ENCODE measurements at places on chromosomes 6 and 20.
A peak's percentile ranks its signal among the peaks of the same experiment; 100 is the strongest.

DNA sequence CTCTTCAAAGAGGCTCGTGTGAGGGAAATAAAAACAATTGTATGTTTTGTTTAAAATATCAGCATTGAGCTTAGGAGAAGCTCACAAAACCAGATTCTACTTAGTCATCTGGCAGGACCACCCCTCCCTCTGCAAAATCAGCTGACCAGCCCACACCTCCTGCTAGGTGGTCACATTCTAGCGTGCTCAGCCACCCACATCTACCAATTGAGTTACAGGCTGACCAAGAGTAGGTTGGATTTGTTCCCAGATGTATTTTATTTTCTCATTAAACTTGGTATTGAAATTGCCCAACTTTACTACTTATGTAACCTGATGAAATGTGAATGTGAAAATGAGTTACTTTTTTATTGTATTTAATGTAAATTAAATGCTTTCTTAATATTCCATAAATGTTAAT, 56.2 kb downstream of the SLC22A2 start:
- no peak for DNase-seq

GRCh38 chr20:334578-334977, 9.2 kb downstream of the SOX12 start:
- no peak for DNase-seq

- DNase-seq: no peak
Measured at GRCh38 chr20:63186528-63187316, 29.2 kb downstream of the YTHDF1 start.

DNA sequence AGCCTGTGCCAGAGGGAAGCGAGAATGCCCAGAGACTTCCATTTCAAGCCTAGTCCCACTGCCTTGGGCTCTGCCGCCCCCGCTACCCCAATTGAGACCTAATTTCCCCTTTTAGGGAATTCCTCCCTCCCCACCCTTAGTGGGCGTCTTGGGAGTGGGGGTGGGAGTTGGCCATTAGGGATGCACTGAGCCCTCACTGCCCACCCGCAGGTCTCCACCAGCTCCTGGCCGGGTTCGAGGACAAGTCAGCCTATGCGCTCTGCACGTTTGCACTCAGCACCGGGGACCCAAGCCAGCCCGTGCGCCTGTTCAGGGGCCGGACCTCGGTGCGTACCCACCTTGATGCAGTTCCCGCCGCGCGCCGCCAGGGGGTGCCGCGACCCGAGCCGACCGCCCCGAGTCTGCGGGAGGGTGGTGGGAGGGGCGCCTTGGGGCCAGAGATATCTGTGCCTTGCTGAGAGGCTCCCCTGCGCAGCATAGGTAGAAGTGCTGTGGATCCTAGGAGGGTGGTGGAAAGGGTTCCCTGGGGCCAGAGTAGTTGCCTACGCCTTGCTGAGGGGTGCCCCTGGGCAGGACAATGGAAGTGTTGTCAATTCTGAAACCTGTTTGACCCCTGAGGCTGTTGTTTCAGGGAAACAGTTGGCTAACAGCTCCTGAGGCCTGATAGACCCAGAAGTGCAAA, 9.2 kb downstream of the ITPA start:
- peak; percentile 17 for DNase-seq

- DNase-seq: no peak
Measured at GRCh38 chr6:70846207-70846835, 110.5 kb downstream of the B3GAT2 start.

DNA sequence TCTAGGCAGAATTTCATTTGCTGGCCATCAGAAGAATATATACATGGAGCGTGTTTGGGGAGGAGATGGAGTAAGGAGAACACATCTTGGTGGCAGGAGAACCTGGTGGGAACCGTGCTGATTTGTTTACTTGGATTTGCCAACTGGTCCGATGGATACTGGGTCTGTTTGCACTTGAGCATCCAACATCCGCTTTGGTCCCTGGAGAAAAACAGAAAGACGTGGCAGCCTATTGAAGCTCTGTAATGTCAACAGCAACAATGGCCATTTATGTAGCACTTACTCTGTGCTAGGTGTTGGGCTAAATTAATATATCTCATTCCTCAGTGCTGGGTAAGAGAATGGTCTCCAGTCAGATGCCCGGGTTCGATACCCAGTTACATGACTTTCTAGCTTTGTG, 125.6 kb downstream of the BCAS1 start:
- DNase-seq: no peak

DNA sequence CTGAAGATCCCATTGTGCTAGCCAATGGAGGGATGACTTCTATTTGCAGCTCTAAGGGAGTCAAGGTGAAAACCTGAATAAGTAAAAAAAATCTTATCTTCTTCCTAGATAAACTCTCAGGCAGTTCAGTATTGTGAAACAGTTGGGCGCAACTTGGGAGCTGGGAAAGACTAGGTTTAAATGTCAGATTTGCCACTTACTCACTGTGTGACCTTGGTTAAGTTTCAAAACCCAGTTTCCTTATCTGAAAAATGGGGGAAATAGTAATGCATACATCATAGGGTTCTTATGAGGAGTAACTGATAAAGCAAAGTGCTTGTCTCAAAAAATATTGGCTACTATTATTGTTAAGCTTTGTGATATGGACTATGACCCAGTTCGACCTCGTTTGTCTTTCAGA, 88.8 kb downstream of the CD83 start:
- no peak for DNase-seq

DNA sequence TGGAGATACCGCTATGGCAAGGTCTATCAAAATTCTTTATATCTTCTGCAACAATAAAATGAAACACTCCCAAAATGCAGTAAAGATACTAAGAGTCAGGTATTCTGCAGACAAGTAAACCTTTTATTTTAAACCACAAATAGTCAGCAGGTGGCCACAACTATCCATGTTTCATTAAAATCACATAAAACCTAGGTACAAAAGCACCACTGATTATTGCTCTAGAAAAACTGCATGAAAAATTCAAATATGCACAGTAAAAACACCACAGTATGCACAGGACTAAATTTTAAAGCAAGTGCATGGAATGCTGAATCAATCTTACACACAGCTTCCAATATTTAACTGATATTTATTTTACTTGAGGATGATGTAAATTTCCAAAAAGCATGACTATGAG, 33.3 kb downstream of the HMGN3 start:
- no peak for DNase-seq

GRCh38 chr6:105791179-105791578, 295.0 kb upstream of the PRDM1 start:
- DNase-seq: no peak

DNA sequence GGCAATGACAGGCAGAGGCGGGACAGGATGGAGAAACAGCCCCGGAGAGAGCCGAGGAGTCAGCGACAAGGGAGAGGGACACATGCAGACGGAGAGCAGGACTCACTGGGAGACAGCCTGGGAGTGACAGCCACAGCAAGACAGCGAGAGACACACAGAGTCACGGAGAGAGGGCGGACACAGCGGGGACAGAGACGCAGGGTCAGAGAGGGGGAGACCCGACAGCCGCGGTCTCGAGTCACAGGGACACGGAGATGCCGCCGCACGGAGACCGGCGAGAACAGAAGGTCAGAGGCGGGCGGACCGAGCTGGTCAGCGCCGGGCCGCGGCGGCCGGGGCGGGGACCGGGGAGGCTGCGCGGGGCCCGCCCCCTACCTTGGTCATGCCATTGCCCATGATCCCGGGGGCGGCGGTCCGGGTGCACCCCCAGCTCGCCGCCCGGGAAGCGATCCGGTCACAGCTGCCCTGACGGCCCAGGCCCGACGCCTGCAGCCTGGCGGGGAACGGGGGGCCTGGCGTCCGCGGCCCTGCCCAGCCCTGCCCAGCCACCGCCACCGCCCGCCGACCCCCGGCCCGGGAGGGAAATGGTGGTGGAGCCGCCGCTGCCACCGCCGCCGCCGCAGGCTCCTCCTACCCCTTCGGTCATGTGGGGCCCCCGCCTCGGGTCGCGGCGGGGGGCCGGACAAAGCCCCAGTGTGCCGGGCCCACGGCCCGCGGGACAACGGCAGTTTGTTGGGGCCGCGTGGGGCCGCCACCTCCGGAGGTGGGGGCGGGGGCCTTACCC, at the start of the genes DUSP15 and TTLL9:
DUSP15 (minus strand) TSS at position 586 of the 784 bp plus-strand sequence; CDS start at position 396, 190 bp downstream.
TTLL9 (plus strand) TSS at position 693 of the 784 bp plus-strand sequence. CDS start 493 bp downstream, outside the sequence.
- peak; percentile 84 for DNase-seq

DNA sequence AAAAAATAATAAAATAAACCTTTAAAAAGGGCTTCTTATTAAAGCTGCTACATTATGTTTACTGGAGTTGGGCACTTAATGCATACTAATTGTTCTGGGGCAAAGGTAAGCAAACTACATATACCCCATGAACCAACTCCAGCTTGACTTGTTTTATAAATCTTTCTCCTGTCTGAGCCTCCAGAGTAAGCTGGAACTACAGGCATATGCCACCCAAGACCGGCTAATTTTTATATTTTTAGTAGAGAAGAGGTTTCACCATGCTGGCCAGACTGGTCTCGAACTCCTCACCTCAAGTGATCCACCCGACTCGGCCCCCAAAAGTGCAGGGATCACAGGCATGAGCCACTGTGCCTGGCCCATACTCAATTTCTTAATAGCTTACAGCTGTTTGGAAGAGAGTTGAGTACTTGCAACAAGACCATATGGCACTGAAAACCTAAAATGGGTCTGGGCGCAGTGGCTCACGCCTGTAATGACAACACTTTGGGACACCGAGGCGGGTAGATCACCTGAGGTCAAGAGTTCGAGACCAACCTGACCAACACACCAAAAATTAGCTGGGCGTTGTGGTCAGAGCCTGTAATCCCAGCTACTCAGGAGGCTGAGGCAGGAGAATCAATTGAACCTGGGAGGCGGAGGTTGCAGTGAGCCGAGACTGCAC, 19.9 kb downstream of the ROMO1 start:
- DNase-seq: no peak

DNA sequence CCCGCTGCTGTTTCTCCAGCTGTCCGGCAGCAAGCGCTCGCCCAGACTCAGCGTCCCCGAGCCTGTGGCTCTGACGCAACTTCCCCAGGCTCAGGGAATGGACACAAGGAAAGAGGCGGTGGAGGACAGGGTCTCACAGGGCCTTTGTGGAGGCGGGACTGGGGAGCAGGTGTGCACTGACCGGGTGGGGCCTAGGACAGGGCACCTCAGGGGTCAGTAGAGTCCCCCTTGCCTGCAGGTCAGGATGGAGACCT, 20.0 kb downstream of the LAMA5 start:
- no peak for DNase-seq

Data from midbrain (tissue), 1 donor.